Activated CD4-positive, alpha-beta T cell treated with anti-CD3 and anti-CD28 coated beads for 24 hours (primary cell): ENCODE measurements at places on chromosomes 16 and 17.

DNA sequence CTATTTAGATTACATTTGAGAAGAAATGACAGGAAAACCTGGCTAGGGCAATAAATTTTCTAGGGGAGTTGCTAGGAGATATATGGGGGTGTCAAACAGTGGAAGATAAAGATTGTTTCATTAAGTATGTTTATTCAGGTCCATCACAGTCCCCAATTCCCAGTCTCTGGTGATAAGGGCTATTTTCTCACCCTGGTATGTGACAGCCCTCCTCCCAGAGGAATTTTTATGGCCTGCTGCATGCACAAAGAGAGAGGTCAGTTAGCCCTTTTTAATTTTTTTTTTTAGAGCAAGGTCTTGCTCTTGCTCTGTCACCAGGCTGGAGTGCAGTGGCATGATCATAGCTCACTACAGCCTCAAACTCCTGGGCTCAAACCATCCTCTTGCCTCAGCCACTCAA lies 53.6 kb upstream of the ATF7IP2 start:
- DNase-seq: no peak

- no peak for DNase-seq
These were observed 11.9 kb downstream of the SBK1 start for GRCh38 chr16:28304214-28304613.

- no peak for DNase-seq
These were observed 19.8 kb upstream of the TANGO6 start for GRCh38 chr16:68823401-68824135.

DNA sequence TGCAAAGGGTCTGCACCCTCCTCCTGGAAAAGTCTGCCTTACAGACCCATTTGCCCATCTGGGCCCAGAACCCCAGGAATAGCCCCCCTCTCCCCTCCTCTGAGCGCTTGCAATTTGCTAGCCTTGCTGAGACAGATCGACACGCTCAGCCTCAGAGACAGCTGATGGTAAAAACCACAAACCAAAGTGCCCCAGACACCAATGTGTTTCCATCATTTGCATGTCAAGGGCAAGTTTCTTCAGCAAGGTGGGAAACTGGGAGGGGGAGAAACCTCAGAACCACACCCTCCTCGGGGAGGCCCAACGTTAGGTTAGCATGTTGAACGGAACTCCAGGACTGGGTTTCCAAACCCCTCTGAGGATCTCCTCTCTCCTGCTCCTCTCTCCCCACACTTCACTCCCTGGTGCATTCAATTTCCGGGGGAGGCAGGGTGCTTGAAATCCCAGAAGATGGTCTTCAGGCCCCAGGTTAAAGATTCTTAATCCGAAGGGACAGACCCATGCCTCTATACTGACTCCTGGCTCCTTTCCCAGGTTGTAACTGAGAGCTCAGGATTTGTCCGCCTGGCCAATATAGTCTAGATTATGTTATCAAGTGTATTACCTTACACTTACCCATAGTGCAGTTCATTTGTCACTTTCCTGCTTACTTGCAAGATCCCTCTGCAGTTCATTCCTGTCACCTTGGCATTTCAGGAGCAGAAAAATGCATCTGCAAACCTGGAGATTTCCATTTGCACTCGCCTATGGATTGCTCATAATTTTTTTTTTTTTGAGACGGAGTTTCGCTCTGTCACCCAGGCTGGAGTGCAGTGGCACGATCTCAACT lies 1.3 kb upstream of the CUEDC1 start:
- peak; percentile 12 for DNase-seq

- DNase-seq: no peak
These were observed 46.6 kb upstream of the MED13 start for GRCh38 chr17:62111562-62112171.

GRCh38 chr17:68356520-68356919 lies 65.2 kb downstream of the ARSG start:
- DNase-seq: peak; percentile 52

DNA sequence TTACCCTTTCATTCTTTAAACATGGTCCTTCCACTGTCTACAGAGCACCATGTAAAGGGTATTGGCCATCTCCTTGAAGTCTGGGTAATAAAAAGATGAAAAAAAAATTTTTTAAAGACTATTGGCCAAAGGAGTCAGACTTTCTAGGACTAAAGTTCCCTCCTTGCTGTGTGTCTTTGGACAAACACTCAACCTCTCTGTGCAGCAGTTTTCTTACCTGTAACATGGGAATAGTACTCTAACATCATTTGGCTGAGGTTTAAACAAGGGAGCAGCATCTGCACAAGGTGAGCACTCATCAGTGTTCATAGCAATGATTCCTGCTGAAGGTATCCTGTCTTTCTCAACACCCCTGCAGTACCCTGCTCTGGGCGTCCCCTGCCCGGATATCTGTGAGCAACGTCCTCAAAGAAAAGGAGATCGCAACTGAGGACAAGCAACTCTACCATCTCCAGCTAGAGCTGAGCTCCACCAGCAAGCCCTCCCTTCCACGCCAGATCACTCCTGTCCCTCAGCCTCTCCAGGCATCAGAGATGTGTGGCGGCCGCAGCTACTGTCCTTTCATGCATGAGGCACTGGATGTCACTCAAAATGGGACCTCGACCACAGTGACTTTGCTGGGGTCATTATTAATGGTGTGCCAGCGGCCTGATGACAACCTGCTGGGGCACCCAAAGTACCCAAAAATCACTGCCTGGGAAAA lies 29.5 kb upstream of the RPH3AL start:
- no peak for DNase-seq

DNA sequence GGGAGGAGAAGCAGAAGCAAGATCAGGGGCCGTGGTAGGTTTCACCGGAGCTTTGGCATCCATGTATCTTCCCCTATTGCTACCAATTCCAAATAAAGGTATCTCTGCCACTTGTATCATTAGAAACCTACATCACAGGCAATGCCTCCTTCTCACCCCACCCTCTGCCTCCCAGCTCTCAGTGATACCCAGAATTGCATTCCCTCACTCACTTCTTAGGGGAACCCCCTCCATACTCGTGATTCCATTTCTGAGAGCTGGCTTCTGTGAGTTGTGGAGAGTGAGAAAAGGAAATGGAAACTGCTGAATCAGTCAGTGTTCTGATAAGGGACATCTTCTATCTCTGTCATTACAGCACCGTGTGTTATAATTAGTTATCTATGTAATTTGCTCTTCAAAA lies 2.3 kb upstream of the CCL3 start:
- DNase-seq: no peak

DNA sequence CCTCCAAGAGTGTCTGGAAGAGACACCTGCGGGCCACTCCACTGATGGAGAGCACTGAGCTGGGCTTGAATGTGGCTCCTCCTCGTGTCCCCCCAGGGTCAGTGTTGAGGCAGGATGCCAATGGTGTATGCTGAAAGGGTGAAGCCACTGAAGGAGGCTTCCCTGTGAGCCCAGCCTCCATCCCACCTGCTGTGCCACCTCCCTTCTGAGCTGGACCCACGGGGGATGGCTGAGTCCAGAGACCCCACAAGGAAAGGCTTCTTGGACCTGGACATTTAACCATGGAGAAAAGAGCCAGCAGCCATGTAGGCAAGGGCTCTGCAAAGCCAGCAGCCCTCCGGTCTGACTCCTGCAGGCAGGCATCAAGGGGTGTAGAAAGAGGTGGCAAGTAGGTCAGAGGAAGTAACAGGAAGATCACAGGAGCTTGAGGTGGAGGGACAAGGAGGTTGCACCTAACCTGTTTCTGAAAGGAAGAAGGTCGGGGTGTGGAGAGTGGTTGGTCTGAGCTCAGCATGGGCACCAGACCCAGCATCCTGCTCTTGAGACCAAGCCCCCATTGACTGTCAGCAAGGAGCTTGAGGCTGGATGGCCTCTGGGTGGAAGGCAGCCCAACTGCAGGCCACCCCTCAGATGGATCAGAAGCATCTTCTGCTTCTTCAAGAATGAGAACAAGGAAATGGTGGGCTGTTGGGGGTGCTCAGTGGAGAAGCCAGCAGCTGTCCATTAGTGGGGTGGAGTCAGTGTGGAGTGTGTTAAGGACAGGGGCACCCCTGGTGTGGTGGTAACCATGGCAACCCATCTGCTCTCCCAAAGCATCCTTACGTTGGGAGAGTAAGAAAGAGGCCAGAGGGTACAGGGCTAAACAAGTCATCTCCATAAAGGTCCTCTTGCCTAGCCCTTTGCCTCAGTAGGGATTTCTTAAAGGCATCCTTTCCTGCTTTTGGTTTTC lies 80.7 kb downstream of the PLD6 start:
- no peak for DNase-seq
